ENCODE measurements at places on chromosomes 16 and 17. TPM values are rescaled to one million over a fixed set of nuclear protein-coding genes. Genes with fewer than 3 reads are reported as not detected.

GP1BA gene
- not detected for total RNA-seq

RHBDL1 gene
- 0.68 TPM for total RNA-seq

TP53TG3C gene
- not detected for total RNA-seq

PYDC1 gene
- not detected for total RNA-seq

TMEM235 gene
- not detected for total RNA-seq

KRTAP3-2 gene
- total RNA-seq: not detected

CMIP gene
- 16.0 TPM for total RNA-seq

C17orf78 gene
- total RNA-seq: not detected

TRIM72 gene
- total RNA-seq: not detected
